ENCODE measurements at places on chromosomes 12 and 14.

- peaks cover 13% of the 10 kb centered on the region for H3K4me1 ChIP-seq
- H3K27me3 ChIP-seq = no peaks in the 10 kb centered on the region
- no peak for DNase-seq
- no peak overlapping the region for H3K4me3 ChIP-seq
- H3K27ac ChIP-seq = no peak overlapping the region
Observed at GRCh38 chr12:69684466-69684865, 14.6 kb downstream of the BEST3 start.

- DNase-seq = peak; percentile 53
- no peaks in the 10 kb centered on the region for H3K27me3 ChIP-seq
- no peak overlapping the region for H3K4me3 ChIP-seq
- H3K36me3 ChIP-seq = no peaks in the 10 kb centered on the region
- H3K4me1 ChIP-seq = no peaks in the 10 kb centered on the region
- no peak overlapping the region for H3K27ac ChIP-seq
Observed at GRCh38 chr12:29710104-29710503, 73.6 kb downstream of the TMTC1 start.

DNA sequence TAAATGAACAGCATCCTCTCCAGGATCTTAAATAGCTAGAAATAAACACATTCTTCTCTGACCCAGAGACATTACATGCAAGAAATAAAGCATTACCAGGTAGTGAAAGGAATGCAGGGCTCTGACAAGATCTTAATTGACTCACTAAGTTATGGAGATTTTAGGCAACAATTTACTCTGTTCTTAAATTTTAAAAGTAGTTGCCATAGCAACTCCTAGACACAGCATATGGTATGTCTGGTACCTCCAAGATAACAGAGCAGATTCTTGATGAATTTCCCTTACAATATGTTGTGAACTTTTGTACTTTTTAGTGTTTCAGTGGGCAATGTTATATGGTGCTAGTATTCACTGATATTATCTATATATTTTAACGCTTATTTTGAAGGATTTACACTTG, 76.7 kb upstream of the G2E3 start:
- H3K4me1 ChIP-seq = no peaks in the 10 kb centered on the region
- no peaks in the 10 kb centered on the region for H3K27me3 ChIP-seq
- DNase-seq = no peak
- H3K36me3 ChIP-seq = no peaks in the 10 kb centered on the region
- no peak overlapping the region for H3K4me3 ChIP-seq

GRCh38 chr12:10503460-10503859, 2.2 kb upstream of the EIF2S3B start:
- H3K4me3 ChIP-seq = no peak overlapping the region
- no peak for DNase-seq
- H3K27me3 ChIP-seq = no peaks in the 10 kb centered on the region
- no peak overlapping the region for H3K27ac ChIP-seq

- H3K4me3 ChIP-seq = no peak overlapping the region
- no peaks in the 10 kb centered on the region for H3K27me3 ChIP-seq
- no peaks in the 10 kb centered on the region for H3K4me1 ChIP-seq
- H3K36me3 ChIP-seq = no peaks in the 10 kb centered on the region
Observed at GRCh38 chr12:126747530-126748149, 1519.3 kb upstream of the TMEM132C start.

GRCh38 chr12:117032593-117033381, 66.4 kb downstream of the TESC start:
- H3K4me1 ChIP-seq = peaks cover 3% of the 10 kb centered on the region
- DNase-seq = no peak
- no peak overlapping the region for H3K27ac ChIP-seq
- peaks cover 33% of the 10 kb centered on the region for H3K36me3 ChIP-seq

DNA sequence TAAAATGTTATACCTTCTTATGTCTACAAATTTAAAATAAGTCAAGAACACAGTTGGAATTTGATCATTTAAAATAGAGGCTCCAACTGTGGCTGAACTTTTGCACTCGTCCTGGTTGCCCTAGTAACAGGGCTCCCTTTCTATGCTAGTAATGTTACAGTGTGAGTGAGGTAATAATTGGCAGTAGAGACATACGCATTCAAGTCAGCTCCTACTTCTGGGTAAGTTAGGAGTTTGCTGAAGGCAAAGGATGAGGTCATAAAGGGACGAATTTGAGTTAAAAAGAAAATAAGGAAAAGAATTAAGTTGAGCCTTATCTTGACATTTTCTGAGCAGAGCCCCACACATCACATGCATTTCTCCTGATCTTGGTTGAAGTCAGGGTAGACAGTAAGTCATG, 129.1 kb downstream of the TMEM117 start:
- H3K4me3 ChIP-seq = no peak overlapping the region
- DNase-seq = no peak
- H3K4me1 ChIP-seq = no peaks in the 10 kb centered on the region
- H3K27me3 ChIP-seq = no peaks in the 10 kb centered on the region
- no peak overlapping the region for H3K27ac ChIP-seq
- H3K36me3 ChIP-seq = no peaks in the 10 kb centered on the region

DNA sequence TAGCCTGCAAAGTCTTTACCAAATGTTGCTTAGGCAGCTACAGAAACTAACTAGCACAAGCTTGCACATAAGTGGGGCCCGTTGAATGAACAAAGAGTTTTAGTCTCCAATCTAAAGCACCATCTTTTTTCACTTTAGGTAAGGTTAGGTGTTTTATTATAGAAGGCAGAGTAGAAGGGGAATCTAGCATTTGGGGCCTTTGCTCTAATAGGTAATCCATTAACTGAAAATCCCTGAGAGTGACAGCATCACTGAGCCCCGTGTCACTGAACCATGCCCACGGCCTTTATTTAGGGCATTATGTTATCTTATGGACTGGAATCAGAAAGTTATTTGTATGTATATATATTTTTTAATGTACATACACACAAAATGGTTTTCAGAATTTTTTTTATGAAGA, 25.1 kb downstream of the CPNE8 start:
- H3K27ac ChIP-seq = no peak overlapping the region
- no peak overlapping the region for H3K4me3 ChIP-seq
- no peak for DNase-seq
- no peaks in the 10 kb centered on the region for H3K4me1 ChIP-seq

DNA sequence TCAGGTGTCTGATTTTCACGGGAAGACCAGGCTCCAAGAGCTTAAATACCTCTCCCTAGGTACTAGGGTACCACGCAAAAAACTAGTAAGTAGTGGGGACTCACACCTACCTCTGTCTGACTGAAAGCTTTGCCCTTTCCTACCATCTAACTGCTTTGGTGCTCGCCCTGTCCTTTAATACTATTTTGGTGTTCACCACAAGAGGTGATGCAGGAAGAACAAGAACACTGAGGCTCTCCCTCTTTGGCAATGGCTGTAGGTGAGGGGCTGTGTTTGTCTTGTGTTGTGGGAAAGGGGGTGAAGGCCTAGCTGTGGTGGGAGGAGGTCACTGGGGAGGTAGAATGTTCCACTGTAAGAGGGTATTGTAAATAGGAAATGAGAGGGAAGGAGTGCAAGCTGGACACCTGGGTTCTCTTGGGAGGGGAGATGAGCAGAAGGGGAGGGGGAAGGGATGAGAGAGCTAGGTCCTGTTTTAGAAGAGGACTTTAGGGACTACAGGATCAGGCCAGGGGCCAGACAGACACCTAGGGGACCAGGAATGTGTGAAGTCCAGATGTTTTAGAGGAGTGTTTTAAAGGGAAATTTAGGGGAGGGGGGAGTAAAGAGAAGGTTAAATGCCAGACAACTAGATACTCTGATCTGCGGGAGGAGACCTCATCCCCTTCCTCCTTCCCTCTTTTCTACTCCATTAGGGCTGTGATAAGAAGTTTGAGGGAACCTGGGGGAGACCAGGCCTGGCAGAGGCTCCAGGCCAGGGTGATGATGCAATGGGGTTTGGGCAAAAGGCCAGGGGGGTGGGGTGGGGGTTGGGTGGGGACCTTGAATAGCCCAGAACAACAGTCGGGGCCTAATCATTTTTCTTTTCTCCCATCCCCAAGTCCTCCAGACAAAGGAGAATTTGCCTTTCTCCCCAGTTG, 2.1 kb downstream of the ITGA5 start:
- peaks cover 34% of the 10 kb centered on the region for H3K4me1 ChIP-seq
- no peaks in the 10 kb centered on the region for H3K27me3 ChIP-seq
- H3K4me3 ChIP-seq = peak overlapping the region; percentile 96
- H3K27ac ChIP-seq = no peak overlapping the region

GRCh38 chr12:57539134-57539768, 7.7 kb downstream of the DCTN2 start:
- no peak overlapping the region for H3K4me3 ChIP-seq
- H3K27me3 ChIP-seq = no peaks in the 10 kb centered on the region
- H3K4me1 ChIP-seq = no peaks in the 10 kb centered on the region
- no peak overlapping the region for H3K27ac ChIP-seq
- DNase-seq = no peak

DNA sequence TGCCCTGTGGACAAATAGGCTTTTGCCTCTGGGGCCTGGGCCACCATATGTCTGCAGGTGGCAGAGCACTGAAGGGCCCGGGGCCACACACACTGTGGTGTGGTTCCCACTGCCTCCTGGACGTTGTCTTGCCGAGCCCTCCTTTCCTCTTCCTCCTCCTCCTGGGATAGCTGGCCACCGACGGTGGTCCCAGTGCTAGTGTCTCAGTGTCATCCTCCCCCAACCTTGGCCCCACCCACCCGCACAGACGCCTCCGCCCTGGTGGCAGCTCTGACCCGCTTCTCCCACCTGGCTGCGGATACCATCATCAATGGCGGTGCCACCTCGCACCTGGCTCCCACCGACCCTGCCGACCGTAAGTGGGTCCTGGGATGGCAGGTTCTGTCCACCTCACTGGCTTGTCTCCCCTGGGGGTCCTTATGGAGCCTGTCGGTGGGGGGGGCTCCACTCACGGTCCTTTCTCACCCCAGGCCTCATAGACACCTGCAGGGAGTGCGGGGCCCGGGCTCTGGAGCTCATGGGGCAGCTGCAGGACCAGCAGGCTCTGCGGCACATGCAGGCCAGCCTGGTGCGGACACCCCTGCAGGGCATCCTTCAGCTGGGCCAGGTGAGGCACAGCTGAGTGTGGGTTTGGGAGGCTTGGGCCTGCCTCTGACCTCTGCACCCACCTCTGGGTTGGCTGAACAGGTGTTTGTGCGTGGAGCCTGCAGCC, 23.5 kb downstream of the HIP1R start:
- peaks cover 86% of the 10 kb centered on the region for H3K36me3 ChIP-seq
- H3K4me1 ChIP-seq = peaks cover 30% of the 10 kb centered on the region
- no peak overlapping the region for H3K4me3 ChIP-seq
- H3K27me3 ChIP-seq = no peaks in the 10 kb centered on the region

GRCh38 chr12:124608450-124608870, 41.0 kb upstream of the NCOR2 start:
- H3K36me3 ChIP-seq = no peaks in the 10 kb centered on the region
- H3K4me1 ChIP-seq = peaks cover 20% of the 10 kb centered on the region
- H3K27me3 ChIP-seq = peaks cover 3% of the 10 kb centered on the region
- H3K4me3 ChIP-seq = no peak overlapping the region
- no peak overlapping the region for H3K27ac ChIP-seq

GRCh38 chr12:104275689-104276088, 27.9 kb upstream of the EID3 start:
- no peak overlapping the region for H3K4me3 ChIP-seq
- H3K27ac ChIP-seq = no peak overlapping the region
- no peaks in the 10 kb centered on the region for H3K36me3 ChIP-seq
- DNase-seq = no peak
- H3K27me3 ChIP-seq = no peaks in the 10 kb centered on the region

GRCh38 chr14:99240627-99241324, 31.2 kb downstream of the BCL11B start:
- no peaks in the 10 kb centered on the region for H3K36me3 ChIP-seq
- DNase-seq = no peak

- H3K4me1 ChIP-seq = peaks cover 5% of the 10 kb centered on the region
- no peak overlapping the region for H3K27ac ChIP-seq
- no peaks in the 10 kb centered on the region for H3K27me3 ChIP-seq
- no peak for DNase-seq
Observed at GRCh38 chr12:64085154-64085553, 136.9 kb downstream of the KICS2 start.

- no peak overlapping the region for H3K4me3 ChIP-seq
- no peaks in the 10 kb centered on the region for H3K4me1 ChIP-seq
- H3K36me3 ChIP-seq = no peaks in the 10 kb centered on the region
- H3K27ac ChIP-seq = no peak overlapping the region
- no peaks in the 10 kb centered on the region for H3K27me3 ChIP-seq
Observed at GRCh38 chr12:64232196-64232595, 10.1 kb upstream of the KICS2 start.

DNA sequence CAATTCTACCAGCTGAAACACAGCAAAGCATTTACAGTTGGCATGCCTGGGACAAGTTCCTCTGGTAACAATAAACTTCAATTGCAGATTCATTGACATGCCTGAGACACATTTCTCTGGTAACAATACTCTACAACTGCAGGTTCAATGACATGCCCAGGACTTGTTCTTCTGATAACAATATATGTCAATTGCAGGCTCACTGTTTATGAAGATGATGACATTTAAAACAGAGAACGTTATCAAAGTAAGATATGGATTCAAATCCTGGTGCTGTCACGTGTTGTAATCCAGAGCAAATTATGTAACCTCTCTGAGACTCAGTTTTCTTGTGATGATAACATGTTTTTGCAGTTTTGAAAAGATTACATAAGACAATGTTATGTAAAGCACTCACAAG, 20.5 kb downstream of the KITLG start:
- no peak overlapping the region for H3K4me3 ChIP-seq
- H3K27ac ChIP-seq = no peak overlapping the region
- no peaks in the 10 kb centered on the region for H3K4me1 ChIP-seq
- no peak for DNase-seq
- no peaks in the 10 kb centered on the region for H3K27me3 ChIP-seq

- H3K4me3 ChIP-seq = no peak overlapping the region
- H3K27ac ChIP-seq = no peak overlapping the region
- no peaks in the 10 kb centered on the region for H3K27me3 ChIP-seq
- H3K36me3 ChIP-seq = peaks cover 10% of the 10 kb centered on the region
Observed at GRCh38 chr12:94240171-94240570, 91.8 kb downstream of the PLXNC1 start.

- no peak overlapping the region for H3K4me3 ChIP-seq
- peaks cover 5% of the 10 kb centered on the region for H3K27me3 ChIP-seq
- no peaks in the 10 kb centered on the region for H3K4me1 ChIP-seq
- DNase-seq = no peak
- H3K36me3 ChIP-seq = no peaks in the 10 kb centered on the region
- H3K27ac ChIP-seq = no peak overlapping the region
Observed at GRCh38 chr12:14612898-14613445, 45.3 kb upstream of the PLBD1 start.

Data from mesenchymal stem cell (in vitro differentiated cells and primary cell).